ENCODE measurements at places on chromosomes 3 and 15.

- no peak for DNase-seq
Observed at GRCh38 chr3:98151241-98151640, 4.0 kb downstream of the OR5H14 start.

DNA sequence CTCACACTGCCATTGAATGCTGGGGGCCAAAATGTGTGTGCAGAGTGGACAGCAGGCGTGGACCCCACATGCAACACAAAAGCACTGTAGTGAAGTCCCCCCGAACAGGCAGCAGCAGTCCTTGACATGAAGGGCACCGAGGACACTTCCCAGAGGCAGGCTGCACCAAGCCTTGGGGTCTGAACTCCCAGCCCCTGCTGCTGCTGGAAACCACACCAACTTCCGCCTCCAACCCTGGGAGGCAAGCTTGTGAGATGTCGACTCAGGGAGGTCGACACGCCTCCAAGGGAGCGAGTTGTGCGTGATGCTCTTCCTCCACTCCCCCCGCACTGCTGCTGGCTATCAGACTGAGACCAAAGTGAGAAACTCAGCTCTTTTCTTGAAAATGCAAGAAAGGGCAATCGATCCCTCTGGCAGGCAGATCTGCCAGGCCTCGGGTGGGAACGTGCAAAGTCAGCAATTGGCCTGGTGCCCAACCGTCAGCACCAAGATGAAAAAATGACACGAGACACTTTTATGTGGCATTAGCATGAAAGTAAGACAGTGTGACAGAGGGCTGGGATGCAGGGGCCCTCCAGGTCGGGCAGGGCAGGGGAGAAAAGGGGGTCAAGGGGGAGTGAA lies 43.6 kb downstream of the WHAMM start:
- DNase-seq, result no peak

GRCh38 chr3:44510000-44510368 lies 32.5 kb upstream of the ZNF445 start:
- no peak for DNase-seq

DNA sequence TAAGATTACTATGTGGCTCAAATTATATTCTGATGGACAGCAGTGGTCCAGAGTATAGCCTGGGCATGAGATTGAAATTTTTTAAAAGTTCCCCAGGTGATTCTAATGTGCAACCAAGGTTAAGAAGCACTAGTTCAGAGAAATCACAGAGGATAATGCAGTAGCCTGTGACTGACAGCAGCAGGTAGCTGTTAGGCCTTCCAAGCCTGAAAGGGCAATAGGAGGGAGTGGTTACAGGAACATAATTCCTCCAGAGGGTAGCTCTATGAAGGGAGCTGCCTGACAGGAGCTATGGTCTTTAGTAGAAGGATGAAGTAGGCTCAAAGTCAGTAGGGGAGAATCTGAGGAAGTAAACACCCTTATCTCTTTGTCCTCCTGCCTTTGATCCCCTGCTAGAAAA lies 342.9 kb upstream of the PPP2R3A start:
- DNase-seq, result no peak

DNA sequence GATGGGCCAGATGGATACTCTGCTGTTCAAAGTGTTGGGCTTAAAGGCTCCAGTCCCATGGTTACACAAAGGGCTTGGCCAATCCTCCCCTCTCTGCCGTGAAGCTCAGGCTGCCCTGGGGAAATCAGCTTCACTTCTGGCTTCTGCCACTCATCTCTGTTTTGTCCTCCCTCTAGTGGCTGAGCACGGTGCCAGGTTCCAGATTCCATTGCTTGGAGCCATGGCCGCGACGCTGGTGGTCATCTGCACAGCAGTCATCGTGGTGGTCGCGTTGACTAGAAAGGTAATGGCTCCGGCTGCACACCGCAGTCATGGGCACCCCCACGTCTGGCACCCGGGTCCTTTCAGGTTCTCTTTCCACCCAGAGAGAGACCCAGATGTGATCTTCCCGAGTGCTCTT lies 5.6 kb downstream of the TIGIT start:
- DNase-seq, result no peak

DNA sequence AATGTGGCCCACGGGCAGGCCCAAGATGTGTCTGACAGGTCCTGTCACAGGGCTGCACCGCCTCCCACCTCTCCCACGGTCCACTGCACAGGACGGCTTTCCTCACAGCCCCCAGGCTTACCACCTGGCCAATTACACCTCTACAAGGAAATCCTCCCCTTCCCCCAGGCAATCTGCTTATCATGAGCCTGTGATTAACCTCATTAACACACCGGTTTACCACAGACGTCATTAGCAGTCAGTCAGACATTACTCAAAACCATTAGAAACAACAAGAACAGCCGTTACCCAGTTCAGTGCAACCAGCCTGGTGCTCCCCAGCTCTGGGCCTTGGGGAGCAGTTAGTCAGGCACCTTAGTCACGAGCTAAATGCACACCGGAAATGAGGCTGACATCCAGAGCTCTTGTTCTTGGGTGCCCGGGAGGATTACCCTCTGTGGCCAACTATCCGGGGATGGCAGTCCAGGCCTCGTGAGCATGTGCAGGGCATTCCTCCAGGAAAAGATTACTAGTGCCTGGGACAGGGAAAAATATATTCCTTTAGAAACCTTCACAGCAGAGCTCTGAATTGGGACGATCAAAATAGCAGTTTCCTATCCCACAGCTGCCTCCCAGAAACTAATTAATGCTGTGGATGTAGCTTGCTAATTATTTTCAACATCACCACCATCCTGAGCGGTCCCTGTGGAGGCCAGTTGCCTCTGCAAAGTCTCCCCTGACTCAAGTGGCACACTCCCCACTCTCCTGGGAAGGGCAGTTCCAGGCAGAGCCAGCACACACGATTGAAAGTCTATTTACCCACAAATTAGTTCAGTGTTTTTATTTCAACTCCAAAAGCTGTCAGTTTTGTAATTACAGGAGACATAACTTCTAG lies 117.4 kb upstream of the ZBED2 start:
- DNase-seq, result peak; percentile 21

DNA sequence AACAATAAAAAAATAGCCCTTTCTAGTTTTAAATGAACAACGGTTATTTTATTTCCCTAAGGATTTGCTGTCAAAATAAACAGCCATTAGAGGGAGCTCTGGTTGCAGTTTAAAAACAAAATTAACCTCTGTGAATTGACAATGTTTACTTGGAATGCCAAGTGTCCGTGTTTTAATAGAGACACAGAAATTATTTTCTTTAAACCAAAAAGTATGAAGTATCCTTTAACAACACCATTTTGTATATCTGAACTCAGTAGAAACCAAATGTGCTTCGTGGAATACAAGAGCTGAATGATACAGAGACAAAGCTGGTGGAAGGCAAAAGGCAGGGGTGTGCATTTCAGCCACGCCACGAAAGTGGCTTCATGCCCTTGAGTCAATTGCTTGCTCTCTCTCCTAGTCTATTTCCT lies 74.4 kb downstream of the MOBP start:
- no peak for DNase-seq

GRCh38 chr3:170307671-170308405 lies 49.7 kb upstream of the SKIL start:
- DNase-seq, result no peak

- DNase-seq, result no peak
Observed at GRCh38 chr15:74226761-74227540, 9.2 kb upstream of the CCDC33 start.

GRCh38 chr3:77475507-77475906 lies 435.6 kb downstream of the ROBO2 start:
- DNase-seq, result no peak

DNA sequence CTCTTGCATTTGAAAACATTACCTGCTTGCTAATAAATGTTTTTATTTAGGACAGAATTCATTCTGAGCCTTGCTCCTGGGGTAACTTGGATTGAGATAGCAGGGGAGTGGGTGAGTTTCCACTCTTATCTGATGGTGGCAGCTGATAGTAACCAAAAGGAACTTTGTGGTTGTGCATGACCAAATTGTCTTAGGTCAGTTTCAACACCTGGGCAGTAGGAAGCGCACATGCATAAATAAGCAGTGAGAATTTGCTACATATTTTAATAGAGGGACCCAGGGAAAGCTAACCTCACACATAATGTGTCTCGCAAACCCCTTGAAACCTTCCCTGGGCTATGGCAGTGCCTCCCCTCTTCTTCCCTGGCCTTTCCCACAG lies 65.4 kb upstream of the XCR1 start:
- no peak for DNase-seq

- no peak for DNase-seq
Observed at GRCh38 chr15:34106423-34106822, 4.5 kb downstream of the PGBD4 start.

DNA sequence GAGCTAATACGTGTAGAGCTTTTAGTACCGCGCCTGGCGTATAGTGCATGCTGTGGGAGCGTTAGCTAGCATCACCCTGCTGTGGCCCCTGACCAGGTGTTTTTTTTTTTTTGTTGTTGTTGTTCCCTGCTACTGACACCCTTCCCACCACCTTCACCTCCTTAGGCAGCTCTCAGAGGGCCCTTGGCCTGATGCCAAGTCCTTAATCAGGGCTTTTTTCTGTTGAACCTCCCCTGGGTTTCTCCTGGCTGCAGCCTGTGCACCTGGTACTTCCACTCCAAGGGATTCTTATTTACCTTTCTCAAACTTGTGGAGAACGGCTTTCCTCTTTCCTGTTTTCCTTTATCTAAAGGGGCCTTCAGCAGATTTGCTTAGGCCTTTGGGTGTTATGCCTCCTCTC lies 53.3 kb downstream of the SLC7A14 start:
- no peak for DNase-seq

- DNase-seq, result no peak
Observed at GRCh38 chr3:61358364-61358763, 107.1 kb upstream of the FHIT start.

GRCh38 chr3:116476691-116477090 lies 31.4 kb upstream of the LSAMP start:
- DNase-seq, result no peak

DNA sequence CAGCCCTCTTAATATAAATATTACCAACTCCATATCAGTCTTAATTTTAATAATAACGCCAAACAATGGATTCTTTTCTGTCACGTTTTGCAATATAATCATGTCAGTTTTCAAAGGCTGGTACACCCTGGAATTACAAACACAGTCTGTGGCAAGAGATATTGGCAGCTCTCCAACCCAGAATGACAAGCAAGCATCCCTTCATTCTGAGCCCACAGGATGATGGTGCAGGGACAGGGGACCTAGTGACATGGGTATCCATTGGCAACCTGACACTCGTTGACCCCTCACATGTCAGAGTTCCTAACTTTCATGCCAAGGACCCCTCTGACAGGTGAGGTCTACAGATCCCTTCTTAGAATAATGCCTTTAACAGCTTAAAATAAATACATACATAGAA lies 154.5 kb upstream of the TSC22D2 start:
- no peak for DNase-seq
